Epithelial cell of esophagus (primary cell): ENCODE measurements at places on chromosomes 7 and 10.

DNA sequence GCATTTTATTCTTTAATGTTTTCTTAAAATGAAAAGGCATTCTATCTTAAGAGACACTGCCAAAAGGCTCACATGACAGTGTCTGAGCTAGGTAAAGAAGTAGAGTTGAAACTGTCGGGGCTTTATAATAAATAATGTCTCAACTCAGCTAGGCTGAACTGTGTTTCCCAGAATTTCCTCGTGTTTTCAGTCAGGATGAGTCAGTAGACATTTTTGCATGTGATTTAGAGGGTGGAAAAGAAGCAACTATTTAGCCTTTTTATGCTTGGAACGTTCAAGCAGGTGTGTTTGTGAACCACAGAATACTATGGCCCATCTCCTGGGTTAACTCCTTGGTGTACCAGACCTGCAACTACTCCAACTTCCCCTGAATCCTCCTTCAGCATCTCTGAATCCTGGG is 23.4 kb upstream of the LIPA start:
- DNase-seq = peak; percentile 58

DNA sequence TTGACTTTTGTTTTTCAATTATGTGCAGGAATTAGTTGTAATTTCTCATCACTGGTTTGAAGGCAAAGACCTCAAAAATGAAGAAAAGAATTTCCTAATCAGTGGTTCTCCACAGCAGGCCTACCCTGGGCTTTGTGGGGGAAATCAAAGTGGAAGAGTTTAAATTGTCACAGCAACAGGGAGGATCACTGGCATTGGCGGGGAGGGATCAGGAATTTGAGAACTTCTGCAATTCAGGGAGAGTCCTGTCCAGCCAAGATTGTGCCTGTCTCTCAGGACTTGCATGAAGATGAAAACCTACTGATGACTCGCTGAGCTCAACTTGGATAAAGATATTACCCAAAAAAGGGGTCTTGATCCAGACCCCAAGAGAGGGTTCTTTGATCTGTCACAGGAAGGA is 70.1 kb downstream of the HACD1 start:
- DNase-seq = no peak

DNA sequence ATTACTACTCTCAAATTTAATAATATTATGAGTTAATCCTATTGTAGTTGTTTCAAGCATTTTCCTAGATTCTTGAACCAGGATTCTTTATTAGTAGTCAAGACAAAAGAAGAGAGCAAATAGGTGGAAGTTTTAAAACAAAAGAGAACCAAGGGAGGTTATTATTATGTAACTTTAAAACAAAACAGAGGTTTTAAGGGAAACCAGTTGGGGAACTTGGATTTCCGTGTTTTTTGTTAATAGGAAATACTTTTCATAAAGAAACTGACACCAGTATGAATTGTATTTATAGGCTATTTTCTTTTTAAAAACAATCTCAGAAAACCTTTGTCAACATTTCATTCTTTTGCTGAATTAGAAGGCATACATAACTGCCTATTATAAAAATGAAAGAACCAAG is 183.9 kb downstream of the WNT2 start:
- DNase-seq = no peak

- DNase-seq = no peak
These were observed 512 bp upstream of the VIM start for GRCh38 chr10:17227367-17228090.

DNA sequence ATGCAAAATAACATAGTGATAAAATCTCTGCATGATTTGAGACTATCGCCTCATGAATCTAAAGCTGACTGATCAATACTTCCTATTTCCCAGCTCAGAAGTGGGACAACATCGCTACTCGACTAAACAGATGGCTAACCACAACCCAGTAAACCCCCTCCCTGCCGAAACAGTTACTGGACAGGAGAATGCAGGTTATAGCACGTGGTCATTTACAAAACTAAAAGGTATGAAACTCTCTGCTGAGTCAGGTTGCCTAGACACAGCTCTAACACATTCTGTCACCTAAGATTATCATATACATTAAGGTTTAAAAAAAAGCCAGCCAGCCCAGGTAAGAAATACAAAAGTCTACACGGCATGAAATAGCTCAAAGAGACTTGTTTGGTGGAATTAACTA is 64.0 kb downstream of the CTBP2 start:
- DNase-seq = peak; percentile 87

- no peak for DNase-seq
These were observed 11.5 kb upstream of the STN1 start for GRCh38 chr10:103929381-103929921.
